GM12878 (cell line): ENCODE measurements at places on chromosomes 1 and 21. TPM values are rescaled to one million over a fixed set of nuclear protein-coding genes. Genes with fewer than 3 reads are reported as not detected.

The CHRM3 gene
- polyA plus RNA-seq = not detected in 2 replicates

The FAM72D gene
- polyA plus RNA-seq = 14.7 and 19.3 TPM in 2 replicates

The LRRC53 gene
- not detected in 2 replicates for polyA plus RNA-seq

The FCAMR gene
- polyA plus RNA-seq = 0.14 TPM in 1 of 2 replicates, not detected in the other

The NTMT2 gene
- polyA plus RNA-seq = not detected in 2 replicates

The CHRNB2 gene
- 0.11 TPM in 1 of 2 replicates, not detected in the other for polyA plus RNA-seq

The SLC5A3 gene
- 7.5 and 8.1 TPM in 2 replicates for polyA plus RNA-seq

The FAM72B gene
- polyA plus RNA-seq = 23.2 and 25.4 TPM in 2 replicates

The SLC2A5 gene
- polyA plus RNA-seq = 18.7 and 19.9 TPM in 2 replicates

The VWA1 gene
- not detected in 2 replicates for polyA plus RNA-seq

The SAMSN1 gene
- polyA plus RNA-seq = 44.5 and 46.4 TPM in 2 replicates

The THEM5 gene
- 0.16 TPM in 1 of 2 replicates, not detected in the other for polyA plus RNA-seq

The TNFAIP8L2 gene
- 12.8 and 15.7 TPM in 2 replicates for polyA plus RNA-seq

The KLHL17 gene
- polyA plus RNA-seq = 1.3 and 1.6 TPM in 2 replicates

The GJA9 gene
- 0.22 TPM in 1 of 2 replicates, not detected in the other for polyA plus RNA-seq

The PROK1 gene
- polyA plus RNA-seq = not detected in 2 replicates
